ENCODE measurements at places on chromosomes 16 and 17.

DNA sequence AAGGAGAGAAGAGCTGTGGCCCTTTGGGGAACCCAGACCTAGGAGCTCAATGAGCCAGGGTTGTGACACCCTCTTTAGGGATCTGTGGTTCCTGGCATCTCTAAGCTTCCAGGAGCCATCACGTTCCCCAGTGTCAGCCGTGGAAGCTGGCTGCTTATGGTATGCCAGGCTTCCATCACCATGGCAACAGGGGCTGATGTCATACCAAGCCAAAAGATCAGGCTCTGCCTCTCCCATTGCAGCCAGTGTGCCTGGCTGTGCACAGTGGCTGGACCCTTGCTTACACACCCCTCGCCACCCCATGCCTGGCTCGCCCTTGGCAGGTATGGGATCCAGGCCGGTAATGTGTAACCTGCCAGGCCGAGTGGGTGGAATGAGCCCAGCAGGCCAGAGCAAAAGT, 91.1 kb downstream of the SSH2 start:
- no peak for DNase-seq

GRCh38 chr16:84790301-84790700, 29.5 kb upstream of the CRISPLD2 start:
- DNase-seq: no peak

DNA sequence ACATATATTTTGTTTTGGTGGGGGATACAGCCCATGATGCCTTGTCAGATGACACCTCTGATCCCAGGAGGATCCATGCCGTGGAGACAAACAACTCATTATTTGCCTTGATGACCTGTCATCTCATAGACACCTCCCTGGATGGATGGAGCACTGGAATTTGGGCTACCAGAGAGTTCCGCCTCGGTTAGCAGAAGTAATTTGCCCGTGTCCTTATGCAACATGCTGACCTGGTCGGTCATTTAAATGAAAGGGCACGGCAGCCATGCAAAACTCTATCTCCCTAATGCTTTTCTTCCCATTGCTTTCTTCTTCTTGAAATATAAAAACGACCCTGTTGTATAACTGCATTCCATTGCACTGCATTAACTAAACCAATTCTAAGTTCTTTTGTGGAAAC, 145.3 kb downstream of the GRIN2A start:
- no peak for DNase-seq

DNA sequence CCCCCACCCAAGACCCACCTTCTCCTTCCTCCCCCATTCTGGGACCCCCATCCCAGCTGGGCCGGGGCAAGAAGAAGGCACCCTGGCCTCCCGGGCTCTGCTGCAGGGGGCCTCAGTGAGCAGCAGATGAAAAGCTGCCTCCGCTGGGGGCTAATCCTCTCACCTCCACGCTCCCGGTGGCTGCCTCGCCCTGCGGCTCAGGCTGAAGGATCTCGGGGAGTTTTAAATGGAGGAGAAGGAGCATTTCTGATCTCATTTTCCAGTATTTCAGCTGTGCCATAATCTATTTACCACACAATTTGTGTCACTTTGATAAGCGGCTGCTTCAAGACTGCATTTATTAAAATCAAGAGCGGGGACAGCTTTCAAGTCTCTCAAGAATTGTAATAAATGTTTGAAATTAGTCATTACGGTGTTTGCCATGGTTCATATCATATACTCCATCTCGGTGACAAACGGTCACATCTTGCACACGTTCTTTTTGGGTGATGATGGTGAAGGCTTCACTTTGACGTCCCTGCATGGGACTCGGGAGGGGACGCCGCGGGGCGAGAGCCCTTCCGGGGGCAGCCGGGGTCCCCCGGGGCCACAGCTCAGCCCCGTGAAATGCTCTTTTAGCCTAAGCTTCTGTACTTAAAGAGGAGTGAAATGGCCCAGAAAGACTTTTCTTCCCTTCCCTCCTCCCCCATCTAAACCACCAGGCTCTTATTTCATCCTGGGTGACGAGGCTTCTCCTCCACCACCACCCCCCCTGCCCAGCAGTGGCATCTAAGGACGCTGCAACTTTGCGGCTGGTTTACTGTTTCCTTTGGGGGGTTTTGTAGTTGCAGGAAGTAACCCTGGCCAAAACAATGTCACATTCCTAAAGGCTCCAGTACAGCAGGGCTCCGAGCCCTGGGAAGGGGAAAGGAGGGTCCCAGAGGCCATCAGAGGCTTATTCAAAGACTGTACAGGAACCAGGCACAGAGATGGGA, 313.1 kb upstream of the TNRC6C start:
- no peak for DNase-seq

DNA sequence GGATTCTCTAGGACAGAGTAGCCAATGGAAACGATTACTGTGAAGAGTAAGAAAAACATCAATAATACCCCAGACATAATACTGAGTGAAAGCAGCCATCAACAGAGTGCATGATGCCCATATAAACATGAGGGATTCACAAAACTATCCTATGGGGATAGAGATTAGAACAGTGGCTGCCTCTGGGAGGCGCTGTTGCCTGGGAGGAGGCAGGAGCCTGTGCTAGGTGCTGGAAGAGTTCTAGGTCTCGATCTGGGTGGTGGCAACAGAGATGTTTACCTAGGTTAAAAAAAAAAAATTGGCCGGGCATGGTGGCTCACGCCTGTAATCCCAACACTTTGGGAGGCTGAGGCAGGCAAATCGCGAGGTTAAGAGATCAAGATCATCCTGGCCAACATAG, 7.9 kb downstream of the FA2H start:
- no peak for DNase-seq

DNA sequence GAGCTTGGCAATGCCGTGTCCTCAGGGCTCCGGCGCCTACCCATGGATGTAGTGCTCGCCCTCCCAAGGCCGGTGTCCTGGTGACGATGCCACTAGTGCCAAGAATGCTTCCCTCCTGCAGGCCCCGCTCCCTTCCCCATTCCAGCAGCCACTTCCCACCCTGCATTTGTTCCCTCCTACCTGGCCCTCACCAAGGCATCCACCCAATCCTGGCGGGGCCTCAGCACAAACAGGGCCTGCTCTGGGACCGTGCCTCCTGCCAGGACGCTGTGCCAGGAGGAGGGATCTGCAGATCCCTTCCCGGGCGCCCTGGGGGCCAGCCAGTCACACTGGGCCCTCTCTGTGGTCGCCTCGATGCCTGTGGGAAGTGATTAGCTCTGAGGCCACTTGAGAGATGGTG, 25.1 kb downstream of the ABR start:
- no peak for DNase-seq

- no peak for DNase-seq
Measured at GRCh38 chr16:70463235-70463634, 8.8 kb downstream of the FCSK start.

- DNase-seq: peak; percentile 65
Measured at GRCh38 chr17:28896884-28897768, at the start of gene FLOT2. FLOT2 (minus strand) TSS chr17:28897733; CDS start chr17:28897574, 159 bp downstream.

DNA sequence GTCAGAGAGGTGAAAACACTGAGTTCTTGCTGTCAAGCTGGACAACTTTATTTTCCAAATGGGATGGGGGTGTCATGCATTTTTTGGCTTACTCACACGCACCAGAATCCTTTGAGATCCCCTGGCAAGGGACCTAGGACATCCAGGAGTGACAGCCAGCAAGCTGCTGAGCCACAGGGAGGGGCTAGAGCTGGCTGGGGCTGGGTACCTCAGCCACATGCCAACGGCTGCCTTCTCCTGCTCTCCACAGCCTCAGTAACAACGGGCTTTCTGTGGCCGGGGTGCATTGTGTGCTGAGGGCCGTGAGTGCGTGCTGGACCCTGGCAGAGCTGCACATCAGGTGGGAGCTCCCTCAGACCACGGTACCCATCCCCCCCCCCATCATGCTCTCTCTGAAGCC, 47.6 kb downstream of the NLRC5 start:
- no peak for DNase-seq

DNA sequence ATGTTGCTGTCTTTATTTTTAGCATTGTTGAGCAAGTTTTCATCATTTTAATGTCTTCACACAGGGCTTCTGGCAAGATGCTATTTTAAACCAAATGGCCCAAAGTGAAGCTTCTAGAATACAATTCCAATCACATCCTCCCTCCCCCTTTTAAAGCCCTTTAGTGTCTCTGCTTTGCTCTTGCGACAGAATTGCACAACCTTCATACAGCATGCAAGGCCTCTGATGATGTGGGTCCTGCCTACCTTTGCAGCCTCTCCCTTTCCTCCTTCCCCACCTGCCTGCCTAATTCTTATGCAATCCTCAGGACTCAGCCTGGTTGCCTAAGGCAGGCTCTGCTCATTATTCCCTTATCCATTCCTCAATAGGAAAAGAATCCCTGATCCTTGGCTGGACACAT, 381.7 kb downstream of the SLC39A11 start:
- DNase-seq: no peak

DNA sequence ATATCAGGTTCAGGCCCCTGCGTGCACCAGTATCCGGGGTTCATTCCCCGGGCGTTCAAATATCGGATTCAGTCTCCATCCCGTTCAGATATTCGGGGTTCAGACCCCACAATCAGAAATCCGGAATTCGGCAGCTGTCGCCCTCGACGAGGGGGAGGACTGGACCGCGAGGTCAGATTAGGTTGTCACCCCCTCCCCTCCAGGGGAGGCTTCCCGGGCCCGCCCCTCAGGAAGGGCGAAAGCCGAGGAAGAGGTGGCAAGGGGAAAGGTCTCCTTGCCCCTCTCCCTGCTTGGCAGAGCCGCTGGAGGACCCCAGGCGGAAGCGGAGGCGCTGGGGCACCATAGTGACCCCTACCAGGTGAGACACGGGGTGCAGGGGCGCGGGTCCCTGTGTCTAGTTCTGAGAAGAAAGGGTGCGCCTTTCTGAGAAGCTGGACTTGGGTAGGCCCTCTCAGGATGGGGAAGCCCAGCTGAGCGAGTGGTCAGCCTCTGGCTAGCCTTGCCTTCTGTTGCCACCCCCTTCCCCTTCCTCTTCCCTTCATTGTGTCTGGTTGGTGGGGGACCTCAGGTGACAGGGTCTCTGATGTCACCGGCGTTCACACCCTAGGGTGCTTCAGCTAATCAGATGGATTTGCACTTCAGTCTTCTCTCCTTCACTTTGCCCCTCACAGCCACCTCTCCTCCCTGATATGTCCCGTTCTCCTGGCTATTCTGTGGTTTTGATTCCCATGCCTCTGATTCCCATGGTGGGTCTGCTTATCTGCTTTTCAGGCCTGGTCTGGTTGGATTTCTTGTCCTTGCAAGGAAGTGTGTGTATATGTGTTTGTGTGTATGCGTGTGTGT, 844 bp downstream of the TAOK2 start:
- no peak for DNase-seq

DNA sequence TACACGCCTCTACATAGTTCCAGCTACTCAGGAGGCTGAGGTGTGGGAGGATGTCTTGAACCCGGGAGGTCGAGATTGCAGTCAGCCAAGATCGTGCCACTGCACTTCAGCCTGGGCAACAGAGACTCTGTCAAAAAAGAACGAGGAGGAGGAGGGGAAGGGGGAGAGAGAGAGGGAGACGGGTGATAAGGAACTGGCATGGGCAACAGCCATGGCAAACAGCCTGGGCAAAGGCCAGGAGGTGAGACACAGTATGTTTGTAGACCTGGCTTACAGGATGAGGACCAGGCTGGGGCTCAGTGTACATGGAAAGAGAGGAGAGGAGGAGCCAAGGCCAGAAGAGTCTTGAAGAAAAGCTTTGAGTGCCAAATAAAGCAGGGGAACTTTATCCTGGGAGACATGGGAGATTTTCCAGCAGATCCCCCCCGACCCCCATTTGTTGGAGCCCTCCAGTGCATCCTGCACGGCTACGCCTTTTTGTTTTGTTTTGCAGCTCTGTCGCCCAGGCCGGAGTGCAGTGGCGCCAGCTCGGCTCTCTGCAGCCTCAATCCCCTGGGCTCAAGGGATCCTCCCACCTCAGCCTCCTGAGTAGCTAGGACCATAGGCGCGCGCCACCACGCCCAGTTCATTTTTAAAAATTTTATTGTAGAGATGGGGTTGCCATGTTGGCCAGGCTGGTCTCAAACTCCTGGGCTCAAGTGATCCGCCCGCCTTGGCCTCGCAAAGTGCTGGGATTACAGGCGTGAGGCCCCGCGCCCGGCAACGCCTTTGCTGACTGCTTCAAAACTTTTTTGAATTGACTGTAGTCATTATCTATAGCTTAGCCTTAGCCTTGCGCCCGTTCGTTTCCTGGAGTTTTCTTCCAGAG, 1.3 kb upstream of the ALKBH5 start:
- DNase-seq: no peak

- DNase-seq: no peak
Measured at GRCh38 chr17:78664476-78665386, 87.5 kb upstream of the DNAH17 start.

- DNase-seq: no peak
Measured at GRCh38 chr16:1333149-1333812, at the start of gene BAIAP3. BAIAP3 (plus strand) TSS chr16:1333645; CDS start chr16:1338550, 4,905 bp downstream.

DNA sequence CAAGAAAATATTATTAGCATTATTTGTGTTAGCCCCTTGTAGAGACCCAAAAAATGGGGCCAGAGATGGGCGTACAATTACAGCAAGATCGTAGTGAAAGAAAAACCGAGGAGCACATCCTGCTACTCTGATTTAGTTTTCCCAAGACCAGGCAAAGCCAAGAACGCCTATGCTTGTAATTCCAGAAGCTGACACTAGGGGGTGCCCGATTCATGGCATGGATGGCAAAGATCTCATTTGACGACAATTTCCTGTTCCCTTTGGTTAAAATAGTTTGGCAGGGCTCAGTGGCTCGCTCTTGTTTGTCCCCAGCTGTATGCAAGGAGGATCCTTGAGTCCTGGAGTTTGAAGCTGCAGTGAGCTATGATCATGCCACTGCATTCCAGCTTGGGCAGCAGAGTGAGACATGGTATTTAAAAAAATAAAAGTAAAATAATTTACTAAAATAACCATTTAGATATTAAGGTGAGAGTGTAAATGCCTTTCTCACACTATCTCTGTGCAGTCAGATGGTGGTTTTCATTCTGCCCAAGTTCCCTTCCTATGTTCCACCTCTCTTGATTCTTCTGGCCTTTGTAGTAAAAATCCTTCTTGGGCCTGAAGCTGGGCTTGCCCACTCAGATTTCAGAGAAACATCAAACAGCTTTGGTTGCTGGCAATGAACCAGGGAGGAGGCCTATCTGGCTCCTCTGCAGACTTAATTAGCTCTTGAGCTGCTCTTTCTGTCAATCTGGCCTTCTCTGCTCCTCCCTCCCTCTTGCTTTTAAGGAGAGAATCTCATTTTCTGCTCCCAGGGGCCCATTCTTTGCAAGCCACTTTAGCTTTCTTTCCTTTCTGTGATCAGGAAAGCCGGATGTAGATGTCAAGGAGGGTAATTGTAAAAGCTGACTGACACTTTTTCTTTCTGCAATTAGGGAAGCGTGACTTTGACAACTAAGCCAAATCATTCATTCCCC, 31.2 kb downstream of the TMEM238L start:
- DNase-seq: no peak

DNA sequence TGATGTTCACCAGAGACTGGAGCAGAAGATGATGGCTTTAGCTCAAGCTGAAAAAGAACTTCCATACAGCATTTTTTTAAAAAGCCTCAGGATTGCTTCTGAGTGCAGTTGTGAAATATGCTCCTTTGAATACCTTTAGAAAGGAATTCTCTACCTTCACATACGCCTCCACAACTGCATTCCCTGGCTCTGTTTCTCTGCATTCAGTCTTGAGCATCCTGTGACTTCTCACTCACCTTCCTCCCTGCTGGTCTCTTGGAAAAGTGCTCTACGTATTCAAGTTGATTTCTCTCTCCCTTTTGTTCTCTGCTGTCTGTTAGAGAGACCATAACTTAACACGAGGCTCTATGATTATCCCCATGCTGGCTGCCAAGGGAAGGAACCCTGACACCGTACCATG, 34.5 kb downstream of the HS3ST2 start:
- no peak for DNase-seq

GRCh38 chr17:46777943-46778915, 40.3 kb downstream of the WNT3 start:
- no peak for DNase-seq
